Uterus (tissue), 4 donors: ENCODE measurements at places on chromosomes 2 and 18.

- DNase-seq, result no peak
Observed at GRCh38 chr2:69095305-69095704, 82.3 kb downstream of the ANTXR1 start.

DNA sequence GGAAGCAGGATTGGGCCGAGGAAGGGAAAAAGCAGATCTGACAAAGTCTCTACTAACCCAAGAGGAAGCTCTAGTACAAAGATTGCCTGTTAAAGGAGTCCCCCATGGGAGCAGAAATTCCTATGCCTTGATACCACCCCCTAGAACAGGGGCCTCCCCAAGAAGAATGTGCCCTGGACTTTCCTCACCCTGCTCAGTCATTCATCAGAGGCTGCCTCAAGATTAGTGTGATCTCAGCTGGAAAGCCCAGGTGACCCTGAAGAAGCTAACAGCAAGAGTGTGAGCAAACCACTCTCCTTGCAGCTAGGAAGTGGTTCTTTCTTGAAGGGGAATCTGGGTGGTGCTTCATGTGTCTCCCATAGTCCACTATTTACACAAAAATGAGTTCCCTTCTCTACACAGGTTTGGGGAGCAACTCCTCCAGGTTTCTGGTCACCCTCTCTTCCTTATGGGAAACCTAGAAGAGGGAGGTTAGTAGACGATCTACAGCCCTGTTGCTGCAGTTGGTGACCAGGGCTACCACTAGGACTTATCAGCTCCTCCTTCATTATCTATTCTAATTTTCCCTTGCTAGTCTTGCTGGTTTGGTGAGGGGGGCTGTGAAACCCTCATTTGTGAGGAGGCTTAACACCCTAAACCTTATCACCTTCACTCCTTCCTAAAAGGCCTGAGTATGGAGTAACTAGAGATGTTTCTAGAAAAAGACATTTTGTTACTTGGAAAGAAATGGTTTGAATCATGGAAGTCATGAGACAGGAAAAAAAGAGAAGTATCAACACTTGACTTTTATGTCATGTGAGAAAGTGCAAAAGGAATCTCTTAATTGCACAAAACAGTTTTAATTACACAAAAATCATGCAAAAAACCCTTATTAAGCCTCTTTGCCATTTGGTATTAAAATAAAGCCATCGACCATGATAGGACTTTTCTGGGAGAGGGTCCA is 2.9 kb upstream of the WDR7 start:
- no peak for DNase-seq

- DNase-seq, result no peak
Observed at GRCh38 chr2:96092573-96092877, 23.8 kb downstream of the ADRA2B start.

- no peak for DNase-seq
Observed at GRCh38 chr2:232418466-232419244, 12.0 kb downstream of the ALPG start.

- no peak for DNase-seq
Observed at GRCh38 chr2:178277741-178278197, 83.5 kb downstream of the OSBPL6 start.

GRCh38 chr2:31581124-31581795 is 522 bp upstream of the SRD5A2 start:
- no peak for DNase-seq
